ENCODE measurements at places on chromosomes 7 and 10.

GRCh38 chr10:128018236-128018635, 108.0 kb downstream of the MKI67 start:
- DNase-seq, result no peak

DNA sequence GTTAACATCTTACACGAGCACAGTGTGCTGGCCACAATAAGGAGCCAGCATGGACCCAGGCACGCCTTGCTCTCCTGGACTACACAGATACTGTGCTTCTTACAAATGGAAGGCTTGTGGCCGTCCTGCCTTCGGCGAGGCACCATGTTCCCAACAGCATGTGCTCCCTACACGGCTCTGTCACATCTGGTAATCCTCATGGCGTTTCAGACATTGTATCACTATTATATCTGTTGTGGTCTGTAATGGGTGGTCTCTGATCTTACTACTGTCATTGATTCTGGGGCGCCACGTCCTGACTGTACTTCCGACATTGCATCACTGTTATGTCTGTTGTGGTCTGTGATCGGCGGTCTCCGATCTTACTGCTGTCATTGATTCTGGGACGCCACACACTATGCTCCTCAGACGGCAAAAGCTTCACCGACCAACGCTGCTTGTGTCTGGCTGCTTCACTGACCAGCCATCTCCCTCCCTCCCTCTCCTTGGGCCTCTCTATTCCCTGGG, 195.4 kb downstream of the MAD1L1 start:
- DNase-seq, result no peak

GRCh38 chr10:95214793-95215192, 20.8 kb downstream of the ACSM6 start:
- DNase-seq, result no peak

GRCh38 chr10:81130014-81130413, 592.3 kb downstream of the SH2D4B start:
- no peak for DNase-seq

- DNase-seq, result no peak
Measured at GRCh38 chr7:69992938-69993337, 394.7 kb downstream of the AUTS2 start.

- DNase-seq, result no peak
Measured at GRCh38 chr7:71857338-71857737, 554.8 kb downstream of the CALN1 start.

- no peak for DNase-seq
Measured at GRCh38 chr10:76882796-76883195, 754.8 kb downstream of the KCNMA1 start.

DNA sequence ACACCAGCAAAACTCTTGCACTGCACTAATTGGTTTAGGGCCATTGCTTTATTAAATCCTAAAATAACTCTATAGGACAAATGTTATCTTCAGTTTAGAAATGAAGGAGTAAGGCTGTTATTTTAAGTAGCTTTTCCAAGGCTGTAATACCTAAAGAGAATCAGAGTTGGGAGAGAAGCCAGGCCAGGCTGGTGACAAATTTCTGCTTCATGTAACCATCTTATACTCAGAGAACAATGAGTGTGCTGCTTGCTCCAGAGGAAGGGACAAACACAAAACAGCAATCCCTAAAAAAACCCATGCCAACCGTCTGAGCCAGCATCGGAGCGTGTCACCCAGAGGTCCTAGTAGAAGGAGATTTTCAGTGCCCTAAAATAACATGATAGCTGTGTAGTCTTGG, 49.7 kb upstream of the TARP start:
- DNase-seq, result no peak

DNA sequence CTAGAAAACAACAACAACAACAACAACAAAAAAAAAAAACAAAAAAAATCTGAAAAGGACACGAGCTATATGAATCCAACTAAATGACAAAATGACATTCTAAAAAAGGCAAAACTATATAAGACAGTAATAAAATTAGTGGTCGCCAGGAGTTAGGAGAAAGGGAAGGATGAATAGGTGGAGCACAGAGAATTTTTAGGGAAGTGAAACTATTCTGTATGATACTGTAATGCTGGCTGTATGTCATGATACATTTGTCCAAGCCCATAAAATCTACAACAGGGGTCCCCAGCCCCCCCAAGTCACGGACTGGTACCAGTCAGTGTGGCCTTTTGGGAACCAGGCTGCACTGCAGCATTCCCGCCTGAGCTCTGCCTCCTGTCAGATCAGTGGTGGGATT, 2.8 kb upstream of the PUS7 start:
- DNase-seq, result no peak

- no peak for DNase-seq
Measured at GRCh38 chr10:6622921-6623320, 42.8 kb upstream of the PRKCQ start.

DNA sequence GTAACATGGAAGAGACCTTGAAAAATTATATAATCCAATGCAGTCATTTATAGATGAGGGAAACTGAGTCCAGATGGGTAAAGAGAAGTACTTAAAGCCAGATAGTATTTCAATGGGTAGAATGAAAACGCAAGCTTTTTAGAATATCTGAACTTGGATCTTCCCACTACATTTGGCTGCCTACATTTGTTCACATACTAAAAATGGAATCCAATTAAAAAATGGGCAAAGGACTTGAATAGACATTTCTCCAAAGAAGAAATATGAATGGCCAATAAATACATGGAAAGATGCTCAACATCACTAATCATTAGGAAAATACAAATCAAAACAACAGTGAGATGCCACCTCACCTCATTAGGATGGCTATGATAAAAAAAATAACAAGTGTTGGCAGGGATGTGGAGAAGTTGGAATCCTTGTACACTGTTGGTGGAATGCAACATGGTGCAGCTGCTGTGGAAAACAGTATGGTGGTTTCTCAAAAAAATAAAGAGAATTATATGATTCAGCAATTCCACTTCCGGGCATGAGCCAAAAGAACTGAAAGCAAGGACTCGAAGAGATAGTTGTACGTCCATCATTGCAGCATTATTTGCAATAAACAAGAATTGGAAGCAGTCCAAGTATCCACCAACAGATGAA, 188.0 kb downstream of the FRMD4A start:
- DNase-seq, result no peak
